ENCODE measurements at places on chromosomes 2 and 18. TPM values are rescaled to one million over a fixed set of nuclear protein-coding genes. Genes with fewer than 3 reads are reported as not detected.
A peak's percentile ranks its signal among the peaks of the same experiment; 100 is the strongest.

The PUM2 gene
- 114 TPM for total RNA-seq

- no peaks in the 10 kb centered on the region for H3K27me3 ChIP-seq
- H3K36me3 ChIP-seq: no peaks in the 10 kb centered on the region
- peaks cover 8% of the 10 kb centered on the region for H3K4me1 ChIP-seq
- H3K4me3 ChIP-seq: peak overlapping the region; percentile 47
Observed at GRCh38 chr2:69177063-69177771, 164.2 kb downstream of the ANTXR1 start.

The GULP1 gene
- 139 TPM for total RNA-seq

DNA sequence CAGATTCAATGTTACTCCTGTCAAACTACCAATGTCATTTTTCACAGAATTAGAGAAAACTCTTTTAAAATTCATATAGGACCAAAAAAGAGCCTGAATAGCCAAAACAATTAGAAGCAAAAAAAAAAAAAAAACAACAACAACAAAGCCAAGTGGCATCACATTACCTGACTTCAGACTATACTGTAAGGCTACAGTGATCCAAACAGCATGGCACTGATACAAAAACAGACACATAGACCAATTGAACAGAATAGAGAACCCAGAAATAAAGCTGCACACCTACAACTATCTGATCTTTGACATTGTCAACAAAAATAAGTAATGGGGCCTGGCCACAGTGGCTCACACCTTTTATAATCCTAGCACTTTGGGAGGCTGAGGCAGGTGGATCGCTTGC, 53.2 kb downstream of the TAF4B start:
- peaks cover 16% of the 10 kb centered on the region for H3K36me3 ChIP-seq
- no peak for DNase-seq
- no peaks in the 10 kb centered on the region for H3K4me1 ChIP-seq
- H3K27me3 ChIP-seq: no peaks in the 10 kb centered on the region

DNA sequence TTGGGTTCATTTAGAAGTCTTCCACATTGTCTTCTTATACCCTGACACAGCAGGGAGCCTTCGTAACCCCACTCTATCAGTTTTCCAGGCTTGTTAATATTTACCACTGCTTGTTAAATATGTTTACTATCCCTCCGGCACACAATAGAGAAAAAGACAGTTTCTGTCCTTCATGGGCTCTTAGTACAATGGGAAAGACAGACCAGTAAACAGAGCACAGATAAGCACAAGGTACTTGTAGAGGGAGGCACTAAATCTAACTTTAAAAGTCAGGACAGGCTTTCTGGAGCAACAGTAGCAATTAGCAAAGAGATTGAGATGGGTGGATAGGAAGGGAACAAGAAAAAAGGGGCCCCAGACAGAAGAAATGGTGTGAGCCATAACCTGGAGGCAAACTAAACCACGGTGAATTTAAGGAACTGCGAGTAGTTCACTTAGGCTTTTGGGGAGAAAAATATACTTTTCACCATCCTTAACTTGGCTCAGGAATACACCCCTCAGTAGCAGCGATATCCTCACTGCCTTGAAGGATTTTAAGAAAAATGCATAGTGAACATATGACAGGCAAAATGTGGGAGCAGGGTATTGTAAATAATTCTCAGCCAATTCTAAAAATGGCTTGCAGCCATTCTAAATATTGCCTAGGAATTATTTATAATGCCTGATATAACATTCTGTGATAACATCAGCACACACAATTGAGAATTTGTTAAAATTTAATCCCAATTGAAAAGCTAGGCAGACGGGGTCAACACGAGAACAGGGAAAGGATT, 383.7 kb downstream of the CDH2 start:
- DNase-seq: no peak
- H3K4me3 ChIP-seq: no peak overlapping the region
- H3K36me3 ChIP-seq: no peaks in the 10 kb centered on the region

- H3K27ac ChIP-seq: no peak overlapping the region
- no peaks in the 10 kb centered on the region for H3K27me3 ChIP-seq
Observed at GRCh38 chr2:17599617-17600016, 59.1 kb downstream of the VSNL1 start.

The QPCT gene
- 3.9 TPM for total RNA-seq

The HOXD4 gene
- total RNA-seq: not detected

All from H1 (cell line).